ENCODE measurements at places on chromosomes 3 and 15.

- DNase-seq, result peak; percentile 41
Measured at GRCh38 chr3:45054196-45054857, 28.2 kb downstream of the CLEC3B start.

DNA sequence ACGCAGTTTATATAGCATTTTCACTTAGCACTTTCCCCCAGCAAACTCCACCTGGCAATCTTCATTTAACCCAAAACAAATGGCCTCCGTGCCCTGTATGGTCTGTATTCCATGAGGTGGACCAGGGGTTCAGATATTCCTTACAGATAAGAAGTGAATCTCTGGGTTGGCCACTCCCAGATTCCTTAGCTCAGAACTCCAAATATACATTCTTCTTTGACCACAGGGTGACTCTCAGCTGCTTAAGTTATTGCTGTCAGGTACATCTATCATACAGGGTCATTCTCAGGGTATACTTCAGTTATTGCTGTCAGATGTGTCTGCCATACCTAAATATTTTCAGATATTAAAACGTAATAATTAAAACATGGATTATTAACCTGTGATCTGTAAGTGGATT, 229.8 kb downstream of the TBL1XR1 start:
- no peak for DNase-seq

DNA sequence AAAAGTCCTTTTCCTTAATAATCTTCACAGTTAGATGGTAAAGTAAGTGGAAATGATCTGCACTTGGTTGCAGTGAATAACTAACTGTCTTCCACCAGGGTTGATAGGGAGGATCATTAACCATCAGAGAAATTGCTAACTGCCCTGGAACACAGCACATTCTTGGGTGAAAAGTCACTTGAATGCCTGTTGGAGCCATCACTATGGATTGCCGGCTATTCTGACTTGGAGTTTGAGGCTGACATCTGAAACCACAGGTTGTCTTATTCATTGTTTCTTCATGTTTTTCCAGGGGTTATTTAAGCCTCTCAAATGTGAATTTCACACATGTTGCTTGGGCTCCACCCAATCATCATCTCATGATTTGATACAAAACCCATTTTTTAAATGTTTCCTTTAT, 901.4 kb downstream of the MCTP2 start:
- no peak for DNase-seq

DNA sequence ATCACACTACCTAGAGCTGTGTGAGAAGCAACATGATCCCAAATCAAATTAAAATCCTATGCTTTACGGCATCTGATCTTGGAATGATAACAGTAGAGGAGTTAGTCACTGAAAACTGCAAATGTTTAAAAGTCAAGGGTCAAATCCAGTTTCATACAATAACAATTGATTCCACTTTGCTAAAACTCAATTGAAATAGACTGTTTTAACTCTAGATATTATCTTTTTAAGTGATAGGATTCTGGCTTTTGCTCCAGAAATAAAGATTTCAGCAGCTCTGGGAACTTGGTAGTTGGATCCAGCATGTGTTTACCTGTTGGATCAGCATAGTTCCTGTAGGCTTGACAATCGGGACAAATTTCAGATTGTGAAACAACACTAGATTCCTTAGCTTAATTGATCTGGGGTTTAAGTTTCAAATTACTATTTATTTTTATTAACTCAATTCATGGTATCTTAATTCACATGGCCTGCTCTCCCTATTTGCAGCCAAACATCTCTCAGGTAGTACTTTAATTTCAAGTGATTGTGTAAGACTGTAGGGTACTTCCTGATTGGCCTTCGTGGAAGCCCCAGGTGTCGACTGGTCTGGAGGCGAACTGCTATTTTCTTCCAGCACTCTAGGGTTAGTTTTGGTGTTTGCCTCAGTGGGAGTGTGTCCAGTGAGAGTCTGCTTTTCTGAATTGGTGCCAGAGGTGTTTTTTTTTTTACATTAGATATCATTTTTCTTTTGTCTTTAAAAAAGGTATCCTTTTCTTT, 16.6 kb downstream of the NFKBIZ start:
- no peak for DNase-seq

- no peak for DNase-seq
Measured at GRCh38 chr3:58520403-58521335, 16.3 kb downstream of the ACOX2 start.

Measured in tibial artery (tissue), 4 donors.